ENCODE measurements at places on chromosomes 2 and 18.

DNA sequence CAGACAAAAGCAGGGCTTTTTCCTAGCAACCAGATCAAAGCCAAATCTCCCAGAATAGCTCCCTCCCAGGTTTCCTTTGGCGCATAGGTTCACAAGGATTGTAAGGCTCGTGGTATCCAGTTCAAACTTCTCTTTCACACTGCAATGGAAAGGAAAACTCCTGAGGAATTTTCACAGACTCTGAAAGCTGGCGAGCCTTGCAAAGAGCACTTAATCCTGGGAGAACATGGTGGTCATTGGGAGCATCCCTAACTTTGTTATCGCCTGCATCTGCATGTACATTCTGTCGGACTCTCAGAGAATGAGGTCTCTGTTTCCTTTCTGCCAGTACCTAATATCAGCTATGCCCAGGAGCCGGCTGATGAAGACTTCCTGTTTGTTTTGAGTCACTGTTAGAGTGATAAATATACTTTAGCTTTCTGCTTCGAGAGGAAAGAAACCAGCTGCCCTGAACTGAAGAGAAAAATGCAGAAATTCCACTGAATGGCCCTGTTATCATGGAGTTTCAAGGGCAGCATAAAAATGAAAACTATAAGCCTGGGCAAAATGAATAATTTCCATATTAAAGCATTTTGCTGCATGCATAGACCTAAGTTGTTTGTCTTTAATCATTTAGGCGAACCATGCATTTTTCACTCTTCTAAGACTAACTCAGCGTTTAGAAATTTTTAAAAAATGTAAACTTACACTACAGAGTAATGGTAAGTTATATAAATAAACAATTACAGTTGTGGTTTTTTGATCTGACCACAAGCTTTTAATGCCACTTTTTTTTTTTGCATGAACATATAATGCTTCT, 76.4 kb upstream of the ZEB2 start:
- DNase-seq: peak; percentile 6

DNA sequence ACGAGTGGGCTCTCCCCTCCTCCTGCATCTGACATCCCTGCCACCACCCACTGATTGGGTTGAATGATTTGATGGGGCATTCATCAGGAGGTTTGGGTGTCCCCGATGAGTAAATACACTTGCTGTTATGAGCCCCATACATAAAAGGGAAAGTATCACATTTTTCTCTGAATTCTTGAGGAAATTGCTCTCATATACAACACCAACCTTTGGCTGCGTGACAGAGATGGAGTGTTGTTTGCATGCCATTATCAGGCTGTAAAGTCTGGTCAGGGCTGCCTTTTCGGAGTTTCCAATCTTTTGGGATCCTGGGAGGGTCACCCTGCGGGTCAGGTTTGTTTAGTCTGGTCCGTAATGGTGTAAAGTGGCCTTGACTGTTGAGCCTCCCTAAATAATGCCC, 227.9 kb upstream of the SPRED2 start:
- no peak for DNase-seq

- DNase-seq: no peak
Observed at GRCh38 chr2:86621280-86621943, 2.3 kb downstream of the RNF103 start.

GRCh38 chr2:15772086-15772595, 168.2 kb upstream of the MYCN start:
- no peak for DNase-seq

DNA sequence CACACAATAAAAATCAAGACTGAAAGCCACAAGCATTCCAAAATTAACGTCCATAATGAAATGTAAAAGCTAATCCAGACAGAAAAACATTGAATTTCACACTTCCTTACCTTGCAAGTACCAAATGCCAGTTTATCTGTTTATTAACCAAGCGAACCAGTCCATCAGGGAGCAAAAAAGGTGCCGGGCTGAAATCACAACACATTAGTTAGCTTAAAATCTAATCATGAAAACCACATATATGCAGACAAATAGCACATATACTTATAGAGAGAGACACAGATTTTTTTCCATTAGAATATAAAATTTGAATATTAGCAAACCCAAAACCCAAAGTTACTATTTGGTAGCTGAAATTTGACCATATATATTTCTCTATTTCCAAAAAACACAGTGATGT, 7.2 kb downstream of the NBAS start:
- no peak for DNase-seq

- peak; percentile 97 for DNase-seq
Observed at GRCh38 chr2:196601430-196602306, 37.8 kb upstream of the CCDC150 start.

DNA sequence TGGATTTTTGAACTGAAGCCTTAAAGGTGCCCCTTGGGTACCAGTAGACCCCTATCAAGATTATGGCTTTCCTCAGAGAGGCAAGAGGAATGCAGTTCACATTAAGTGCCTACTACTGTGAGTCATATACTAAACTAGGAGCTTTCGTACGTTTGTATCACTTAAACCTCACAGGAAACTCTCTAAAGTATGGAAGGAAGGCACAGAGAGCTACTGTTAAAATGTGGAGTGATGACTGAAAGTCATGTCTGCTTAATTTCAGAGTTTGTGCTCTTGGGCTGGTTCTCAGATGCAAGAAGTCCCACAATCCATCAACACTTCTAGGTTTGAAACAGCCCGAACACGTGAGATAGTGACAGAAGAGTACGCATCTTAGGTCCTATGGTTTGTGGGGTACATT, 4.7 kb downstream of the PLCL1 start:
- DNase-seq: no peak

- no peak for DNase-seq
Observed at GRCh38 chr2:71668326-71669057, 215.1 kb downstream of the DYSF start.

GRCh38 chr2:202609381-202610145, 25.2 kb upstream of the FAM117B start:
- DNase-seq: peak; percentile 19

- DNase-seq: no peak
Observed at GRCh38 chr2:134432435-134432883, 178.6 kb downstream of the MGAT5 start.

DNA sequence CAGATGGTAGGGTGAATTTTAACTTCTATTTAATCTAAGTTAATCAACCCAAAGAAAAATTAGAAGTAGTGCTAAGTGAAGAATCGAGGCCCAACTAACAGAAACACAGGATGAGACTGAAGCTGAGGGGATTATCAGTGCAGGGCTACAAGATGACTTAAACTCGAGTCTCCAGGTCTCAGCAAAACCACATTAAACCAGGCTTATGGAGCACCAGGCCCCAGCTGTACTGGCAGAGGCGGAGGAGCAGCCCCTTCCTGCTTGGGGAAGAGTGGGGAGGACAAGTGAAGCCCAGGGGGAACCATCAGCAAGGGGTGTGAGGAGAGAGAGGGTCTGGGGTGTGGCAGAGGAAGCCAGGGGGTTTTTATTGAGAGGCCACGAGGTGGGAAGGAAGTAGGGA, 135.9 kb upstream of the EPAS1 start:
- no peak for DNase-seq

- DNase-seq: no peak
Observed at GRCh38 chr18:62974928-62975675, 259.8 kb downstream of the PHLPP1 start.

- DNase-seq: no peak
Observed at GRCh38 chr2:116222793-116223192, 1591.7 kb upstream of the DDX18 start.

- DNase-seq: no peak
Observed at GRCh38 chr2:182920631-182921056, 54.2 kb upstream of the FRZB start.

GRCh38 chr2:120984046-120984445, 248.4 kb downstream of the GLI2 start:
- DNase-seq: no peak

DNA sequence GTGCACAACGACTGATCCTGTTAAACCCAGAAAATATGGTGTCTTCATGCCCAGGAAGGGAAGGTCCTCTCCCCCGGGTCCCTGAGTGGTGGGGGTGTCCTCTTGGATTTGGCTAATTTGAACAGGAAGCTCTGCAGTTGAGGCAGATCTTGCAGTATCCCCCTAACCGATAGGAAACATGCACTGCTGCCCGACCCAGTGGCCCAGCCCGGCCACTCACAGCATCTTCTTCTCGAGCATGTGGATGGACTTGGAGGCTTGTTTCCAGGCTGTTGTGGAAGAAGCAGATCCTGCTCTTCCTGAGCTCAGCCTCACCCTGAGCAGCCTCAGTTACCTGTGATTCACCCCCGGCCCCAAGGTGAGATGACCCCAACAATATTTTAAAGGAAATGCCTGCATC, 46.4 kb upstream of the ASB1 start:
- no peak for DNase-seq

- no peak for DNase-seq
Observed at GRCh38 chr2:29272311-29272710, 157.1 kb downstream of the CLIP4 start.

DNA sequence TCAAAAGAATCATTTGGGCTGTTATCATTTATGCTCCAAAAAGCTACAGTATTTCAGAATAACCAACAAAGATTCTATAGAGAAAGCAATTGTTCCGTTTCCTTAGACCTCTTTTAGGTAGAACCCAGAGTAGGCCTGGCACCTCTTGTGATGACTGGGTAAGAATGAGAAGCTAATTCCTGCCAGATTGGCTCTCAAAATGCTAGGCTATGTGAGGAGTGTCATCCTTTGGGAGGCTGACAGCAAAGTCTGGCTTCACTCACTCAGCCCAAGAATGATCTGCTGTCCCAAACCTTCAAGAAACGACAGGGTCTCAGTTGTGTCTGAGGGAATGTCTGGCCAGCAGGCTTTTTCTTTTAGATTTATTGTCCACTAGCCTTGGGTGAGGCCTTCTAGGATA, 4.5 kb downstream of the CERS6 start:
- no peak for DNase-seq

DNA sequence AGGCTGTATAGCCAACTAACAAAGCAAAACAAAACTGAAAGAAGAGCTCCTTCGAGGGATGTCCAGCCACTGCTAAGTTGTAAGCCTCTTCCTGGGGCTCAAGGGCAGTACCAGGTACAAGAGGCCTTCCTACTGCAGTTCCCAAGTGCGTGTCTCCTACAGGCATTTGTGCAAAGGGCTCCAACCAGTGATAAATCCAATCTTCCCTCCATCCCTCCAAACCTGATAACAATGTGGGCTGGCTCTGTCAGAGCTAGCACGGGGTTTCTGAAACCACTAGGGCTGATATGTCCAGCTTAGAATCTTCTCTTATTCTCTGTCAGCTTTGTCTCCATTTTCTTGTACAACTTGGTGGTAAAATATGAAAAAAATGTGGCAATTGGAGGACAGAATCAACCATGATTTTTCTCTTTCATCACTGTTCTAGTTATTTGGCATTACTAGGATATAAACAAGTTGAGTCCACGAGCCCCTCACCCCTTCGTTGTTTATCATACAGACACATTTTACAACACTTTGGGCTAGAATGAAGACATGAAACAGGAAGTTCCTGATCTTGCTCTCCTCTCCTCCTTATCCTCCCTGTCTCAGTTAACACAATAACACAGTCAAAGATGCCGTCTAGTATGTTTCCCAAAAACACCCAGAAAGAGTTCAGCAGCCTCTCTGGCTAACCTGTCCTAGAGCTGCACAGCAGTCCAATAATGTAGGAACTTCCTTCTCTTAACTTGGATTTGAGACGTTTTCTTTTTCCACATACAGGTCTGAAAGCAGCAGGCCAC, 35.4 kb upstream of the WIPF1 start:
- DNase-seq: no peak

- DNase-seq: peak; percentile 41
Observed at GRCh38 chr18:56200381-56200911, 437.9 kb downstream of the TXNL1 start.

DNA sequence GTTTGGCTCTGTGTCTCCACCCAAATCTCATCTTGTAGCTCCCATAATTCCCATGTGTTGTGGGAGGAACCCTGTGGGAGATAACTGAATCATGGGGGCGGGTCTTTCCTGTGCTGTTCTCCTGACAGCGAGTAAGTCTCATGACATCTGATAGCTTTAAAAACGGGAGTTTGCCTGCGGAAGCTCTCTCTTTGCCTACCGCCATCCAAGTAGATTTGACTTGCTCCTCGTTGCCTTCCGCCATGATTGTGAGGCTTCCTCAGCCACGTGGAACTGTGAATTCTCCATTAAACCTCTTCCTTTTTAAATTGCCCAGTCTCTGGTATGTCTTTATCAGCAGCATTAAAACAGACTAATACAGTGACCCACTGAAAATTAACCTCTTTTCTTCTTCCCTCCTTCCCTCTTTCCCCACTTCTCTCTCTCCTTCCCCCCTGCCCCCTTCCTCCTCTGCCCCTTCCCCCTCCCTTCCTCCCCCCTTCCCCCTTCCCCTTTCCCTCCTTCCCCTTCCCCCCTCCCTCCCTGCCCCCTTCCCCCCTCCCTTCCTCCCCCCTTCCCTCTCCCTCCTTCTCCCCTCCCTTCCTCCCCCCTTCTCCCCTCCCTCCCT, 818.8 kb downstream of the SLC4A3 start:
- DNase-seq: no peak

- peak; percentile 13 for DNase-seq
Observed at GRCh38 chr2:6865346-6866274, at the start of gene CMPK2. TSS of gene CMPK2 (minus strand) at chr2:6865907. CDS start at chr2:6865696, 211 bp downstream.

DNA sequence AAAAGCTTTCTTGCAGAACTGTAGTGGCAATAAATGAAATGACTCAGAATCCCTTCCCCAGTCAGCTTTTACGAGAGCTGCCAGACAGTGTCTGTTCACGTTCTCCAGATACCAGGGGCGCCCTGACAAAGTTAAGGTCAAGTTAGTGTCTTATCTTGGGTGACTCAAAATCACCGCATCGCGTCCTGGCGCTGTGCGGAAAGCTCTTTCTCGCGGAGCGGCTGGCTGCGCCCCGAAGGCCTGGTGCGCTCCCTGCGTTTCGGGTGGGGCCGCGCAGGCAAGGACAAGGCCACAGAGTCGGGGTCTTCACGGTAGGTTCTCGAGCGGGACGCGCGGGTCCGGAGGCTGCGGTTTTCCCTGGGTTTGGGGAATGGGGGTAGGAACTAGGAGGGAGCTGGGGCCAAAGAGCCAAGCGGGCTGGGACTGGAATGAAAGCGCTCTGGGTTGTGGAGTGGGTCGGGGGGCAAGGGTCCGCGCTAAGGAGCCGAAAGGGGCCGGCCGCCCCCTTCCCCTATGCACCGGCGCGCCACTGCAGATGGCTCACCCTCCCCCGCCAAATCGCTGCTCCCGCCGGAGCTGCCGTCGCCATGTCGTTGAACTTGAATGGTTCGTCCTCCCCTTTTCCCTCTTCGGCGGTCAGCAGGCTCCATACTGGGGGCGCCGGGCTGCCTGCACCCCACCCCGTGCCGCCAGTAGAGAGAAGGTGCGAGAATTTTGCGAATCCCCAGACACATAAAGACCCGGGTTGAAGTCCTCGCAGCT, 2.6 kb upstream of the HOXD11 start:
- DNase-seq: no peak

DNA sequence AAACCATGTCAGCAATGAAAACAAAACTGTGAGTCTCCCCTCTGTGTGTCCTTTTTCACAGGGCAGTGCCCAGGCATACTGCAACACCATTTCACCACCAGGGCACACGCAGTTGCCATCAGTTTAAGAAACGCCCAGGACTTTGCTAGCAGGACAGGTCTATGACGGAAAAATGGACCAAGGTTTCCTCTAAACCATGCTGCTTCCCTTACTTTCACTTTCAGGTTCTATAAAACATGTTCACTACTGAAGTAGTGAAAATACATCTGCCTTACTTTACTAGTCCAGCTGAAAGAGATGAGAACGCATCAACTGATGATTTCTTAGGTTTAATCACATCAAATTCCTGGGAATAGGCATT, 110.5 kb downstream of the TCF4 start:
- DNase-seq: peak; percentile 38

- DNase-seq: no peak
Observed at GRCh38 chr18:22088996-22089640, 80.3 kb upstream of the GATA6 start.

GRCh38 chr2:206915121-206915520, 24.2 kb upstream of the CPO start:
- peak; percentile 93 for DNase-seq
